ENCODE measurements at places on chromosomes 5 and 9.

- no peak for DNase-seq
Measured at GRCh38 chr5:159224471-159224870, 15.1 kb upstream of the RNF145 start.

GRCh38 chr9:126081746-126082145 is 244.9 kb upstream of the MVB12B start:
- no peak for DNase-seq

- DNase-seq = no peak
Measured at GRCh38 chr5:180213657-180214207, 4.7 kb upstream of the RASGEF1C start.

- DNase-seq = no peak
Measured at GRCh38 chr5:179113945-179114641, 53.9 kb downstream of the ZNF354C start.

- no peak for DNase-seq
Measured at GRCh38 chr9:11966786-11967185, 726.4 kb upstream of the TYRP1 start.

GRCh38 chr5:146158255-146158654 is 24.2 kb downstream of the LARS1 start:
- no peak for DNase-seq

DNA sequence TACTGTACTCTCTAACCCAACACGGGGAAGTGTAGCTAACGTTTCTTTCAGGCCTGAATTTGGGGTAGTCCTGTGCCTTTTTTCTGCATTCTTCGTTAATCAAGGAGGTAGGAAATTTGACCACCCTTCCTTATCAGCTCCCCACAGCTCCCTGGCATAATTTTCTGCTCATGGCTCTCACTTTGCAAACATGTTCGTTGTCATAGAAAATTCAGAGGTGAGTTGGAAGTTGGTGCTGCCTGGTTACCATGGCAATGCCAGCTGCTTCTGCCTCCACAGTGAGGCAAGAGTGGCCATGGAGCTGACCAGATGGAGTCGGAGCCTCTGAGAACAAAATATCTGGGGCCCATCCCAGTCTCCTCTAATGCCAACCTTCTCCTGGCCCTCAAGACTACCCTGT is 116.6 kb upstream of the BOD1 start:
- no peak for DNase-seq

DNA sequence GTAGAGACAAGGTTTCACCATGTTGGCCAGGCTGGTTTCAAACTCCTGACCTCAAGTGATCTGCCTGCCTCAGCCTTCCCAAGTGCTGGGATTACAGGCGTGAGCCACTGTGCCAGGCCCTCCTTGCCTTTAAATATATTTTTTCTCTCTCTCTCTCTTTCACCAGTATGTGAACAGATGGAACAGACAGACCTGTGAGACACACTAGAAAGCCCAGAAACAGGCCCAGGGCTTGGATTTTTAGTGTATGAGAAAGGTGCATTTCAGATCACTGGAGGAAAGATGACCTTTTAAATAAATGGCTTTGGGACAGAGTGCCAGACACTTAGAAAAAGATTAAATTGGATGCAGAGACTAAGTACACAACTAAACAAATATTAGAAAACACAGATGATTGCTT is 3.1 kb downstream of the RASGEF1C start:
- no peak for DNase-seq

DNA sequence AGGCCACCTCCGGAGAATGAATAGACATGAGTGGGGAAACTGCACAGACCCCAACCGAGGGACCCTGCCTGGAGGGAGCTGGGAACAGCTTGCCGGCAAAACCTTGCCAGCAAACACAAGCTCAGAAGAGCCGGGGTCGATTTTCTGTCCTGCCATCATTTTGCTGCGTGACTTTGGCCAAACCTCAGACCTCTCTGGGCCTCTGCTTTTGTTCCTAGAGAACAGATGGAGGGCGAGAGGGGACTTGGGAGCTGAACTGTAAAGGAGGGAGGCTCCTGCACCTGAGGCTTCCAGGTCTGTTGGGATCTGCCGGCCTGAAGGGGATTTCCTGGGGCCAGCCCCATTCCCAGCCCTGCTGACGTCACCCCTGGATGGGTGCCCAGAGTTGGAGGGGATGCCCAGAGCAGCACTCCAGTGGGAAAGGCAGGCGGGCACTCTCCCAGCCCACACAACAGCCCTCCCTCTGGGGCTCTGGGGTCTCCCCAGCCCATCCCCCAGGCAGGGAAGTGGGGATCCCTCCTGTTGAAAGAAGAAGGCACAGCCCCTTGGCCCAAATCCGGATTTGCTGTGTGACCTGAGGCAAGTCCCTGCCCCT is 40.4 kb upstream of the SYNPO start:
- DNase-seq = no peak

GRCh38 chr5:160679567-160680309 is 172.3 kb downstream of the ATP10B start:
- DNase-seq = no peak

GRCh38 chr9:38061326-38061977 is 7.6 kb downstream of the SHB start:
- DNase-seq = peak; percentile 29

Measured in foreskin melanocyte (primary cell).